ENCODE measurements at places on chromosomes 6 and 20.
A peak's percentile ranks its signal among the peaks of the same experiment; 100 is the strongest.

DNA sequence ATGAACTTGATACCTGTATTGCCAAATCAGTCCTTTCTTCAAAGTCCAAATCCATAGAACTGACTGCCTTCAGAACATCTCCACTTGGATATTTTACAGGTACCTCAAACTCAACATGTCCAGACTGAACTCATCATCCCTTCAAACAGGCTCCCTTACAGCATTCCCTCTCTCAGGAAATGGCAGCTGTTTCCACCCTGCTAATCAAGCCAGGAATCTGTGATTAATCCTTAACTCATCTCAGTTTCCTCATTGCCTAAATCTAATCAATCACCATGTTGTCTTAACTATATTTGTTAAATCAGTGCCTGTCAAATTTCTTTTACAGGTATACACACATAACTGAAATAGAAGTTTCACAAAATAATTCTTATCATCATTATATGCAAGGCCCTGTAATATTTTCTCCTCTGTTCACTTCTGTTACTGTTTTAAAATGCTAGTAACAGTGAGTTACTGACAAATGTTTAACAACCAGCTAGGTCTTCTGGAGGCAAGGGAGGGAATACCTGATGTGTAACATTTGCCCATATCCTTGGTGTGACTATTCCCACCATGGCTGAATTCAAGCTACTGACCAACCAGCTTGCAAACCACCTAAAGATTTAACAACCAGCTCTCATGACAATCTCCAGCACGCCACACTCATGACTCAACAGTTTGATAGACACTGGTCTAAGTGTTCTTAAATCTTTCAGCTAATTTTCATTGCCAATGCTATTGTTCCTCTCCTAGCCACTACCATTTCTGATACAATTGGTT is 124.9 kb downstream of the ADAT2 start:
- no peak for DNase-seq

DNA sequence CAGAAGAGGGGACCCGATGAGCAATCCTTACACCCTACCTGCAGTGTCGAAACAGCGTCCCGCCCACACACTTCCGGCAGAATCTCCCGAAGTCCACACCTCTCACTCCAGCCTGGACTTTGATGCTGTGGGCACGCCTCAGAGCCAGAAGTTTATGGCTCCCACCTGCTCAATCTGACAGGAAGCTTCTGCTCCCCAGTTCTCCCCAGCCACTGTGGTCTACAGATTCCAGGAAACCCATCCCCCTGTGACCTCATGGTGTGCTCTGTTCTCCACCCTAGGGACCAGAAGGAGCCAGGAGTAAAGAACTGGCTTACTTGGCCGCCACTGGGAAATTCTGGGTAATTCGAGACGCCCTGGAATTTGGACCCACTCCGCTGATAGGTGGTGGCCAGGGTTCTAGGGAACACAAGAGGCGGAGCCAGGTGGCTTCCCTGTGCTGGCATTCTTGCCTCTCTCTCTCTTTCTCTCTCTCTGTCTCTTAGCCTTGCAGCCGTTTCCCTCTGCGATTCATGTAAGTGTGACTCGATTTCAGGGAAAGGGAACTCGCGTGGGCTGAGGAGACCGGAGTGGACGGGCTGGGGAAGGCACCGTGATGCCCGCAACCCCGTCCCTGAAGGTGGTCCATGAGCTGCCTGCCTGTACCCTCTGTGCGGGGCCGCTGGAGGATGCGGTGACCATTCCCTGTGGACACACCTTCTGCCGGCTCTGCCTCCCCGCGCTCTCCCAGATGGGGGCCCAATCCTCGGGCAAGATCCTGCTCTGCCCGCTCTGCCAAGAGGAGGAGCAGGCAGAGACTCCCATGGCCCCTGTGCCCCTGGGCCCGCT is at the start of gene TRIM15:
Gene TRIM15, plus strand, starts transcription at position 457 of the 828 bp plus-strand sequence. Its CDS starts 139 bp downstream, at position 596.
- DNase-seq, result no peak

DNA sequence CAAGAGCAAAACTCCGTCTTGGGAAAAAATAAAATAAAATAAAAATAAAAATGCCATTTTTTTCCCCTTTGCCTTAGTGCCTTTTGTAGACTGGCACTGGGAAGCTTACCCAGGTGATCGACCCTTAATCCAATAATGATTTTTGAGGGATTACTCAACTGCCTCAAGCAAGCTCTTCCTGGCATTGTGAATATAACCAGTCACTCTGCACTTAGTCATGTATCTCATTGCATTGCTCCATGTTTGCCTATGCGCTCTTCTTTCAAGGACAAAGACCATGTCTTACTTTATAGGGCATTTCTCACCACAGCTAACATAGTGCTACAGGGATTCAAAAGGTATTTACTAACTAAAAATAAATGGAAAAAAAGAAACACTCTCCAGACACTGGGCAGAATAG is 13.0 kb downstream of the GFOD1 start:
- DNase-seq, result no peak

GRCh38 chr6:516213-516612 is 124.7 kb downstream of the IRF4 start:
- DNase-seq, result no peak

- no peak for DNase-seq
Observed at GRCh38 chr6:137783710-137784109, 83.3 kb upstream of the TNFAIP3 start.

- DNase-seq, result no peak
Observed at GRCh38 chr6:90233994-90234393, 62.6 kb downstream of the BACH2 start.

GRCh38 chr6:22078802-22079545 is 217.9 kb downstream of the PRL start:
- no peak for DNase-seq

DNA sequence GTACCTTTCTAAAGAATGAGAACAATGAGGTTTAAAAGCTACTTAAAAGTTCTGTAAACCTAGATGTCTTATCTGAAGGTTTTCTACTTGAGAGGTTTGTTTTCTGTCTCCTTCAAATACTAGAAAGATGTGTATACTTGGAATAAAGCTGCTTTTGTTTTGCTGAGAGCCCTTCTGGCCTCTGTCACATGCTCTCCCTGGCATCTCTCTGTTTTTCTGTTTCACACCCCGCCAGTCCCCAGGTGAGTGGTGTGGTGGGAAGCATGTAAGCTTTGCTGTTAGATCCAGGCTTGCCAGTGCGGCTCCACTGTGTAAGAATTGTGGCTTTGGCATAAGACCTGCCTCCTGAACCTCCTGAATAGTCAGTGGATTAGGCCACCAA is 56.8 kb downstream of the SNX9 start:
- DNase-seq, result no peak

DNA sequence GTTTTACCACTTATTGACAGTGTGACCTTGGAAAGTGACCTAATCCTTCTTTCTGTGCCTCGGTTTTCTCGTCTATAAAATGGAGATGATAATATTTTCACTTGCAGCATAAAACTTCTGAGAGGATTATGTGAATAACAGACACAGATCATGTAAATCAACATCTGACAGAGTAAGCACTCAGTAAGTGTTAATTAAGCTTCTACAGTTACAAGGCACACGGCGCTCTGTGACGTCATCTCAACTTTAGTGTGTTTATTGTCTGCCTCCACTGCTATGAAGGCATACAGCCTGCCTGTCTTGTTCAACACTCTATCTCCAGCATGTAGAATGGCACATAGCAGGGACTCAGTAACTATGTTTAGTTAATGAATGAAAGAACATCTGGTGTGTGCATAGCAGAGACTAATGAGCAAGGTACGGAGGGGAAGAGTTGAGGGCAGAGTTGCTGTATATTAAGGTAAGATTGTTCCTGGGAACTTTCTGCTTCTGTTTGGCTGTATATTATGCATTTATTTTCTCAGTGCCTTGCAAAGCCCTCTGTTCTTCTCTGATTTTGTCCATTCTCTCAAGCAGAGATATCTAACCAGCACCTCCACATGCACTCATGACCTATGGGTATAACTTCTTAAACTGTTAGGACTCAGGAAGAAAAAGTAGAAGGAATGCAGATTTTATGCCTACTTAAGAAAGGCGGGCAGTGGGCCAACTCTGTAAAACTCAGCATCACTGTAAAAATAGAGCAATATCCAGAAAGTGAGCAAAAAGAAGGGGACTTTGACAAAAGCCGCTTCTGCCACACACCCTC is 66.4 kb upstream of the STMND1 start:
- no peak for DNase-seq

DNA sequence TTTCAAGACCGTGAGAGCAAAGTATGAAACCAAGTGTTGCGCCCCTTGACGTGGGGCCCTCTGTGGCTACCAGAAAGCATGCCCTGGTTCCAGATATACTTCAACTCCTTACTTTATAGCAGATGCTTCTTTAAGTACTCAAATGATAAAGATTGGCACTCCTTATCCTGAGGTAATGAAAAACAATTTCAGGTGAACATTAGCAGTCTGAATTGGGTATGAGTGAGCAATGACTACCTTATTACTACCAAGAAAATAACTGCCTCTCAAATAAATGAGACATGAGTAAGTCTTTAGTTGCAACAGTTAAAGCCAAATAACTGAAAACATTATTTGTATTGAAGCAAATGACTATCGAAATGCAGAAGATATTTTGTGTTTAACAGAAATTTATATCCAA is 408.7 kb downstream of the MMUT start:
- DNase-seq, result no peak

DNA sequence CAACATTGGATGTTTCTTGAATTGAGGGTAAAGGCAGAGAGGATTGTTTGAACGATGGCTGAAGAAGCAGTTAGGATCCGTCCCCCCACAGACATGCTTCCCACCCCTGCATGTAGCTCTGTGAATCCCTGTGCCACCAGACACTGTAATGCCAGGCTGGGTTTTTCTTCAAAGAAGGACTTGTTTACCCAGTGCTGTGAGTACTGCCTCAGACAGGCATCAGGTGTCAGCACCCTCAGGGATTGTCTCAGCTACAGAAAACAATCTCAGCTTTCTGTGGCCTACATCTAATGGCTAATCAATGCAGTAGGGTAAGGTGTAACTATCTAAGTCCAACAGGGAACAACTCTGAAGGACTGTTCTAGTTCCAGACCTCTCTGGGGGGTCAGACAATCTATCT is 853.0 kb upstream of the EPHA7 start:
- DNase-seq, result no peak

GRCh38 chr6:42550277-42550676 is 13.6 kb upstream of the UBR2 start:
- no peak for DNase-seq

DNA sequence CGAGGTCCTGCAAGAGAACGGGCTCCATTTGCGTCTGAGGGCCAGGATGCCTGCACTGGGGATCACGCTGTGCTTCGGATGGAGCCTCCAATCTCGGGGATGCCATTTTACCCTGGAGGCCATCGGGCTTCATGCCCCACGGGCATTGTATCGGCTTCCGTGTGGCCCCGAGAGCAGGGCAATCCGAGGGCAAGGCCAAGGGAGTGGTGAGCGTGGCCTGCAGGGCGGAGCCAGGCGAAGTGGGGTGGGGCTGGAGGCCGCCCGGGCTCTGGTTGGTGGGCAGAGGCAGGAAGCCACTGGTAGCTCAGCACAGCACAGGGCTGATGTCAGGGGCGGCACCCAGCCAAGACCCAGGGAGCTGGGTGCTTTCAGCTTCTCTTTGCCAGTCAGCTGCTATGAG is 57.5 kb upstream of the BHLHE23 start:
- no peak for DNase-seq

- no peak for DNase-seq
Observed at GRCh38 chr6:163449076-163449475, 34.6 kb downstream of the QKI start.

GRCh38 chr6:11214901-11215300 is 17.6 kb downstream of the NEDD9 start:
- DNase-seq, result no peak

- DNase-seq, result peak; percentile 46
Observed at GRCh38 chr6:142566628-142567396, 265.0 kb downstream of the ADGRG6 start.

- DNase-seq, result no peak
Observed at GRCh38 chr6:74853991-74854390, 351.9 kb downstream of the COL12A1 start.

- no peak for DNase-seq
Observed at GRCh38 chr6:57182017-57182432, 9.9 kb downstream of the BAG2 start.

DNA sequence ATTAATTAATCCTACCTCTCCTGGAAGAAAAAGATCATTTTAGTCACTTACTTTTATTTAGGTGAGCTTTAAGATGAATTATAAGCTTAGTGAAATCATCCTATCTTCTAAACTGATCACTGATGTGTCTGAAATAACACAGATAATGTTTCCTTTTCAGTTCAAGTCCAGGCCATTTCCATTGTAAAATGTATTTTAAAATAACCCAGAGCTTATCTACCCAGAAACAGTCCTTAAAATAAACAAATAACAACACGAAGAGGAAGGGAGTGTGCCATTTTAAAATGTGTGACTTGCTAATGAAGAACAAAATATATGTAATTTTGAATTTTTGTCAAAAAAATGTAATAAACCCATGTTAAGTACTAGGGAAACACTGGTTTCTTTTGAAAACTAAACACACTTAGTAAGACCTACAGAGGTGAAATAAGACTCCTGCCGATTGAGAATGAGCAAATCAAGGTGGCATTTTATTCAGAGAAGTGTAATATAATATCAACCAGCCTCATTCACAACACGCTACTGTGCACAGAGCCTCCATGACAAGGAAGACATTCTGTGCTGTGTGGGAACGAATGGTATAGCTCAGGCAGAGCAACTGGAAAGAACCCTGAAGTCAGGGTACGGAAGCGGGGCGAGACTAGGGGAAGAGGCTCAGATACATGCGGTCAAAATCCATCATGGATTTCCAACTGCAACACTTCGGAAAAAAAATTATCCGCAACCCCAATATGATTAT is 7.7 kb downstream of the LRP11 start:
- DNase-seq, result no peak

GRCh38 chr20:62269378-62269777 is 31.1 kb downstream of the OSBPL2 start:
- no peak for DNase-seq

- no peak for DNase-seq
Observed at GRCh38 chr20:1674361-1674760, 16.8 kb upstream of the SIRPG start.

DNA sequence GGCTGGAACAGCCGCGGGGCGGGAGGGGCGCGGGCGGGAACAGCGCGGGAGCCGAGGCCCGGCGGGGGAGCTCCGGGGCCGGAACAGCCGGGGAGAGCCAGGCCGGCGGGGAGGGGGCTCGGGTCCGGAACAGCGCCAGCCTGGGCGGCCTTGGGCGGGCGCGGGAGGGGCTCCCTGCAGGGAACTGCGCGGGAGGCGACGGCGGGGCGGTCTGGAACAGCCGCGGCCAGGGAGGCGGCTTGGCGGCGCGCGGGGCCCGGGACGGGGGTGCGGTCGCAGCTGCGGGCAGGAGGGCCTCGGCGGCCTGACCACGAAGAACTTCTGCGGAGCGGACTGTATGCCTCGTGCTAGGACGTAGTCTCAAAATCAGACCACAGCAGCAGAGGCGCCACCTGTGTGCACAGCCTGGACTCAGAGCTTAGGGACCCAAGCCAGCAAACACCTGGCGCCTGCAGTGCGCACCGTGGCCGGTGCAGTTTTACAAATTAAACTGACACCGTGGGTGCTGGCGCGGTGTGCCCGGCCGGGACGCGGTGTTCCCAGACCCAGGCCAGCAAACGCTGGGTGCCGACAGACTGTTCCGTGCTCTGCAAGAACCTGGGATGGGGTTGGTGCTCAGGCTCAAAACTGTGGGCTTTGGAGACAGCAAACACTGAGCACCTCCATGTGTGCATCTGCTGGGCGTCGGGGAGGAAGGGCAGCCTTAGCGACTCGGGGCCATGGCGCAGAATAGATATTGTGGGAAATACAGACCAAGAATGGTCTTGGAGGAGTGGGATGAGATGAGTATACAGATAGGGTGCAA is 572 bp downstream of the ZNF341 start:
- peak; percentile 24 for DNase-seq

All from HS-27A (cell line).